Astrocyte (in vitro differentiated cells and primary cell): ENCODE measurements at places on chromosomes 12 and 14. TPM values are rescaled to one million over a fixed set of nuclear protein-coding genes. Genes with fewer than 3 reads are reported as not detected.

- peak; percentile 7 for DNase-seq
Measured at GRCh38 chr12:26599096-26599695, 233.8 kb downstream of the ITPR2 start.

The CLEC2B gene
- not detected in 2 replicates for total RNA-seq

DNA sequence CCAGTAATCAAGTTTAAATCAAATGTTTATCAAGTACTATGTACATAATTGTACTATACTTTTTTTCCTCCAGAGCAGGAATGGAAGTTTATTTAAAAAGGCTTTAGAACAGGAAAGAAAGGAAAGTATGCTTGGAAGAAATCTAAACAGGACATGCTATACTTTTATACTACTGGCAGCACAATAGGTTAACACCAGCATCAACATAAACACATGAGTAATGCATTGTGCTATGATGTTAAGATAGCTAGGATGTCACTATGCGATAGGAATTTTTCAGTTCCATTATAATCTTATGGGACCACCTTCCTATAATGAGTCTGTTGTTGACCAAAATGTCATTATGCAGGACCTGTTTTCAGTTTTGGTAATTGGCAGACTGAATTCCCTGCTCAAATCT lies 41.5 kb upstream of the ANKS1B start:
- DNase-seq = no peak

The RND1 gene
- total RNA-seq = 2.2 and 2.4 TPM in 2 replicates

The GLIPR1L1 gene
- not detected in 2 replicates for total RNA-seq

The SLC17A8 gene
- not detected in 2 replicates for total RNA-seq

DNA sequence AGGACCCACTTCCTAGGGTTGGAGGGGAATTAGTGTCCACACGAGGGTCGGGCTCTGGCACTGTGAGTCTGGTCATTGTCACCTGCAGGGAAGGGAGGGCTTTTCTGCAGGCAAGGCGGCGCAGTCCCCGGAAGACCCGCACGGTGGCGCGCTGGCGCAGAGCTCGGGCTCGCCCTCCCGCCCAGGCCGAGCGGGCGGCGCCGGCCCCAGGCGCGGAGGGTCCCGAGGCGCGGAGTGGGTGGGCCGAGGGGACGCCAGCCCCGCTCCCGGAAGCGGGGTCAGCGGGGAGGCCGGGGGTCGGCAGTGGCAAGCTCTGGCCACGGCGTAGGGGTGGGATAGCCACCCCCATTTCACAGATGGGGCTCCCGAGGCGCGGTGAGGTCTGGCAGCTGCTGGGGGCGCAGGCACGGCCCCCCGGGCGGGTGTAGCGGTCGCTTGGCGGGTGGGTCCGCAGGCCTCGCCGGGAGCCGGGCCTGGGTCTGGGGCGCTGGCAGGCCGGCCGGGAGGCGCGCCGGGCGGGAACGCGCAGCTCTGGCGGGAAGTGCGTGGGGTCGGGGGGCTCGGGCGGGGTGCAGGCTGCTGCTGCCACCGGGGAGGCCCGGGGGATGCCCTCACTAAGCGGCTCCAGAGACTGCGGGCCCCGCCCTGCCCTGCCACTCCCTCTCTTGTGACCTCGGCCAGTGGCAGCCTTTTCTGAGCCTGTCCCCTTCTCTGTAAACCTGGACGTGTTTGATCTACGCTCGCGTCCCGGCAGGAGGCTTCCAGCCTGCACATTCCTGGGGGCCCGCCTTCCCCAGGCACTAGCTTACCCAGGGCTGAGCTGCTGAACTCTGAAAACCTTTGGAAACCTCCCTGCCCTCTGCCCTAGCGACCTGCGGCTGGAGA lies 46.1 kb downstream of the CYP46A1 start:
- DNase-seq = no peak

GRCh38 chr14:94853920-94854319 lies 84.0 kb upstream of the GSC start:
- no peak for DNase-seq

GRCh38 chr14:31025367-31026076 lies at the start of gene AP4S1:
Gene AP4S1 (plus strand): TSS chr14:31025649. CDS start chr14:31066197, 40,548 bp downstream.
- no peak for DNase-seq

The RTL1 gene
- 0.18 and 0.31 TPM in 2 replicates for total RNA-seq

GRCh38 chr12:90921536-90921935 lies 33.4 kb downstream of the CCER1 start:
- DNase-seq = no peak

The BDKRB2 gene
- total RNA-seq = 0.70 and 0.89 TPM in 2 replicates

DNA sequence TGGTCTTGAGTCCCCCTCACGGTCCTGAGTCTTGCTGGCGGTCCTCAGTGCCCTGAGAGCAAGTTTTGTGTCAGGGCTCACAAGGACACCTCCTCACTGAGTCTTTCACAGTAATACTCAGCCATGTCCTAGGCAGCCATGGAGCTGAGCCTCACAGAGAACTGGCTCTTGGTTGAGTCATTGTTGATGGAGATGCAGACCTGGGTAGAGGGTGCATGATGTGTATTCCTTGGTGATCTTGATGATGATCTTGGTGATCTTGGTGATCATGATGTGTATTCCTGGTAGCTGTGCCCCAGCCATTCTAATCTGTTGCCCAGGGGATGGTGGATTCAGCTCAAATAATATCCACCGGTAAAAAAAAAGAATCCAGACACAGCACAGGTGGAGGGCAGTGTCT lies 495.4 kb downstream of the TMEM121 start:
- DNase-seq = no peak

The NKX2-1 gene
- total RNA-seq = not detected in 2 replicates

The SLC25A47 gene
- total RNA-seq = not detected in 2 replicates

- DNase-seq = no peak
Measured at GRCh38 chr12:97425802-97426491, 36.7 kb upstream of the RMST start.

GRCh38 chr12:47360771-47361388 lies 281.1 kb upstream of the AMIGO2 start:
- no peak for DNase-seq

- no peak for DNase-seq
Measured at GRCh38 chr14:65900164-65900563, 487.6 kb downstream of the FUT8 start.

GRCh38 chr12:4256043-4256826 lies 17.3 kb upstream of the CCND2 start:
- no peak for DNase-seq

DNA sequence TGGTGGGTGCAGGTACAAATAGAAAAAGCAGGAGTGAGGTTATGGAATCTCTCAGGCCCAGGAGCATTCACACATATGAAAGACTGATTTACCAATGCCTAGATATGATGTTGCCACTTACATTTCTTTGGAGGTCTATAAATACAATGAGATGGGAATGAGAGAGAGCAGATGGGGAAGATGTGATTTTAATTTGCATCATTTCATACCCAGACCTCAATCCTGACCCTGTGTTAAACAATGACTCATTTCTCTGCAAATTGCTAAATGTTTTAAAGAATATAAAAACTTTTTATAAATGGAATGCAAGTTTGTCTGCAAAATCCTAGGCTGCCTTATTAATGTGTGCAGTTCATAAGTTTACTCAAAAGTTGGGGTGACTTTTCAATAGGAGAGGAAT lies 38.6 kb upstream of the GNG2 start:
- DNase-seq = no peak

The PTGER2 gene
- total RNA-seq = 0.26 TPM in 1 of 2 replicates, not detected in the other

GRCh38 chr14:89304972-89305703 lies 111.9 kb downstream of the FOXN3 start:
- DNase-seq = peak; percentile 81
